Activated T-helper 1 cell treated with Interleukin-2 at 50 U/mL for 16 hours (primary cell): ENCODE measurements at places on chromosomes 13 and 19.

DNA sequence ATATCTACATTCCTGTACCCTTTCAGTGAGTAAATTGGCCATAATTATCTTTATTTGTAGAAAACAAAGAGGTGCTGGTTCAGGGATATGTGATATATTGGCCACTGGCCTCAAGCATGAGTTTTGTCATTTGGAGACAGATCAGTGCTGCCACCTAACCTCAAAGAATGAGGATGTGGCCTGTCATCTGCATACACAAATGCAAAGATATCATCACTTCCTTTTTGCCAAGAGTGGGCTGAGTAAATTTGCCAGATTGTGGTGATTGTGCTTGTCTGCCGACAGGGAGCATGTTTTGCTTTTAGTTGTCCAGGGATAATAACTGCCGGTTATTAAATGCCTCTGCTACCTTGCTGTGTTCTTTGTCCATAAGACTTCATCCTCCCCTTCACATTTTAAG lies 44.2 kb downstream of the WASF3 start:
- no peak for DNase-seq

GRCh38 chr19:33413868-33414666 lies 40.6 kb downstream of the CEBPG start:
- DNase-seq, result no peak

DNA sequence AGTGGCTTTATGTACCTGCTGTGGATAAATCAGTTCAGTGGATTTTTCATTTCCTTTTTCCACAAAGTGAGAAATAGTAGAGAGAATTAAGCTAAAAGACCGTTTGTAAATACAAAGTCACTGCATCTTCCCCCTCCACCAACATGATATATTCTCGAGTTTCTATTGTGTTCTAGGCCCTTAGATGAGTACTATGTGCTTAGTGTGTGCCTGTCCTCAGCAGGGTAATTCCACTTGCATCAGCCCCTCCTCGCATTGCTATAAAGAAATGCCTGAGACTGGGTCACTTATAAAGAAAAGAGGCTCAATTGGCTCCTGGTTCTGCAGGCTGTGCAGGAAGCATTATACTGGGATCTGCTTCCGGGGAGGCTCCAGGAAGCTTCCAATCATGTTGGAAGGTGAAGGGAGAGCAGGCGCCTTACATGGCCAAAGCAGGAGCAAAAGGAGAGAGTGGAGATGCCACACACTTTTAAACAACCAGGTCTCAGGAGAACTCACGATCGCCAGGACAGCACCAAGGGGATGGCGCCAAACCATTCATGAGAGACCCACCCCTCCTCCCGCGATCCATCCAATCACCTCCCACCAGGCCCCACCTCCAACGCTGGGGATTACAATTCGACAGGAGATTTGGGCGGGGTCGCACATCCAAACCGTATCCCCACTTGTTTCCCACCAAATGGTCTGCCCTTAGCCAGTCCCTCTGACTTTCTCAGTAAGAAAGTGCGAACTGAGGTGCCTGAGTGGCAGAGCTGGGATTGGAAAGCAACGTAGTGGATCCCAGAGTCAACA lies 102.3 kb upstream of the ABCC4 start:
- no peak for DNase-seq

DNA sequence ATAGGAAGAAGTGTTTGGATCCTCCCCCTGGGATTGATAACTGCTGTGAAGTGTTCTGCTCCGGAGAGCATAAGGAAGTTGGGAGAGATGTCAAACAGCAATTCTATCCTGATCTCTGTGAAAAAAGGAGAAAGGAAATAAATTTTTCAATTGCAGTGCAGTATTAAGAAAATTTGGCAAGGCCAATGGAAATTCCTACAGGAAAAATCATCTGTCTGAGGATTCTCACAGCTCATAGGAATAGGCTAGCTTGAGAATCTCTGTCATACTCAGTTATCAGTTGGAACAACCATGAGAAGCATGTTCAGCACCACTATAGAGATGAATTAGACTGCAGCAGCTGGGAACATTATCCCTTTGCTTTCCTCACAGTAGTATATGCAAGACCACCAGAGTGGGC lies 1238.9 kb upstream of the MIR17HG start:
- no peak for DNase-seq

GRCh38 chr13:110771194-110771593 lies 57.7 kb downstream of the ING1 start:
- DNase-seq, result no peak

DNA sequence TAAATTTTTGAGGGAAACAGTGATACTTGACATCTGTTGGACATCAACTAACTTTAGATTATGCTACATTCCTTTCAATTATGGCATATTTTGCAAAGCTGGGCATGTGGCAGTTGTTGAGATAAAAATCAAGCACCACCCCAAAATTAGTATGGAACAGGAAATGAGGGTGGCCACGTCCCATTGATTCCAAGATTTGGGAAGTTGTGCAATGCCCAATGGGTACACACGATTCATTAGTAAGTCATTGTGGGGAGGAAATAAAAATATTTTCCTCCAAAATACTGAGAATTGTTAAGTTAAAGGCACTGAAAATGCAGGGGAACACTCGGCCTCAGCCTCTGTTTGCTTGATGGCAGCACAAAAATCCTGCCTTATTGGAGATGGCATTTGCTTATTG lies 7.6 kb downstream of the ERICH6B start:
- DNase-seq, result no peak

DNA sequence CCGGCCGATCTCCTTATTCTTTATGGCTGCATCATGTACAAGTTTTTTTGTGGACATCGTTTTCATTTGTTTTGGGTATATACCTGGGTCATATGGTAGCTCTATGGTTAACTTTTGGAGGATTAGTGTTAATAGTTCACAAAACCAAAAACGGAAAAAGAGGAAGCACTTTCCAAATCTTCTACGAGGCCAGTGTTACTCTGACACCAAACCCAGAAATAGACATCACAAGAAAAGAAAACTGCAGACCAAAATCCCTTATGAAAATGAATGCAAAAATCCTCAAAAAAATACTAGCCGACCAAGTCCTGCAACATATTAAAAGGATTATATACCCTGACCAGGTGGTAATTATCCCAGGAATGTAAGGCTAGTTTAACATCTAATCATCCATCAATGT lies 29.8 kb downstream of the ADGRE2 start:
- DNase-seq, result no peak

GRCh38 chr13:97226788-97227627 lies 4.9 kb downstream of the MBNL2 start:
- no peak for DNase-seq

DNA sequence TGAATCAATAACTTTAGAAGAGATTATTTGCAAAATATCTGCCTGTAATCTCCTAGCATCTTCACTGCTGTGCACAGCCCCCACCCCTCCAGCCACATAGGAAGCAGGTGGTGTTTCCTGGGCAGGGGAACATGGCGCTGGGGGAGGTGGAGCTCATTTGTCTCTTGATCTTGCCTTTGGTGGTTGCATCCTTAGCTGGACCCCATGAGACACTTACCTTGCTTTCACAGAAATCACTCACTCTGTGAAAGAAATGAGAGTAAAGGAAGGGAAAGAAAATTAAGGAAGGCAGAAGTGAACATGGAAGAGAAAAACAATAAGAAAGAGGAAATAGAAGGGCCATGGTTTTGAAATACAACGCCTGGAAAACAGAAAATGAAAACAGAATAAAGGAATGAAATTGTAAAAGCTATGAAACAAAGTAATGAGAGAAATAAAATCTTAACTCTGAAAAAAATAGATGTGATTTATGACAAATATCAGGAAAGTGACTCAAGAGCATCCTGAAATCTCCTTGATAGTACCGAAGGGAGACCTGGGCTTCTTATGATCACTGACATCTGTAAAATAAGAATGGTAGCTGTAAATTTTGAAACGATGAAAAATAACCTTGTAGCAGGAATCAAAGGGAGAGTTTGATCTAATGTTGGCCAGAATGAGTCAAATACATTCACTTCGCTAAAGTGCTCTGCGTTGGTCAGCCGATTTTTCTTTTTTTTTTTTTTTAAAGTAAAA lies 17.2 kb upstream of the RNASEH2B start:
- DNase-seq, result no peak

DNA sequence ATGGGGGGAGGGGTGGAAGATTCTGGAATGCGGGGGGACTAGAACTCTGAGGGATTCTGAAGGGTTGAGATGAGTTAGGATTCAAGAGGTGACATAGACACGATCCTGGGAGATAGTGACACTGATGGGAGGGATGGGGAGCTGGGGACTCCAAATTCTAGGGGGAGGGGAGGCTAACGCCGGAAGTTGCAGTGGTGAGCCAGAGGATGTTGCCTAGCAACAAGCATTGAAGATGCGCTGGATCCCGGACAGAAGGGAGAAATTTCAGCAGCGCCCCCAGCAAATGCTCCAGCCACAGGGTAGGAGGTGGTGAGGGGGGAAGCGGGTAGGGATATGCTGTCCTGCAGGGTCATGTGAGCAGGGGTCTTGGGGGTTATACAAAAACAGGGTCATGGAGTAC lies 6.9 kb upstream of the LTBP4 start:
- no peak for DNase-seq

DNA sequence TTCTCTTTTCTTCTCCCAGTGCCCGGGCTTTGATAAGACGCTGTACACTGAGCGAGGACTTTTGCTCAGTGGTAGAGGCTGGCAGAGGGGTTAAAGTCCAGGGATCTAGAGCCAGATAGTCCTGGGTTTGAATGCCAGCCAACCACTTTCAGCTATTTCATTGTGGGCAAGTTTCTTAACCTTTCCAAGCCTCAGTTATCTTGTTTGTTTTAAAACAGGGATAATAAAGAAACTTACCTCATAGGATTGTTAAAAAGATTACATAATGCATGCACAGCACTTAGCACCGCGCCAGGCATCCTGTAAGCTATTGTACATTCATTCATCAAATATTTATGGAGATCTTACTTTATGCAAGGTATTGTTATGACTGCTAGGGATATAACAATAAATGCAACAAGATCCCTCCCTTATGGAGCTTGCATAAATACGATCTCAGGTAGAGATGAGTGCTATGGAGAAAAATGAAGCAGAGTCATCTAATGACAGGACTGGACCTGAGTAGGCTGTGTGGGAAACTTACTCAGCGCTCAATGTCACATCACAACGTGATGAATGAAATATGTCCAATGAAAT lies 70.8 kb downstream of the LNX2 start:
- no peak for DNase-seq

DNA sequence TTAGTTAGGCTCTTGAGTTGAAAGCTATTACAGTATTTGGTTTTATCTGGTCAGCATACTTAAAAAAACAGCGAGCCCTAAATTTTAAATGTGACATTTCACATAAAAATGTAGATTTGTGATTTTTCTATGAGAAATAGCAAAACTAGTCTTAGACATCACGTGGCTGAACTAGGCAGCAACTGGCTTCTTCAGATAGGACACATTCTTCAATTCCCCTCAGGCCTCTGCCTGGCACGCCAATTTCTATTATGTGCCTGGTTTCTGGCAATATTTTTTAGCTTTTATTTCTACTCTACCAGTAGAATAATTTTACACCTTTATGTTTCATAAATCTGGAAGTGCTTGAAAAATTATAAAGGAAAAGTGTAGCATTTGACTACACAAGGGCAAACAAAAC lies 433.7 kb downstream of the DIAPH3 start:
- no peak for DNase-seq

DNA sequence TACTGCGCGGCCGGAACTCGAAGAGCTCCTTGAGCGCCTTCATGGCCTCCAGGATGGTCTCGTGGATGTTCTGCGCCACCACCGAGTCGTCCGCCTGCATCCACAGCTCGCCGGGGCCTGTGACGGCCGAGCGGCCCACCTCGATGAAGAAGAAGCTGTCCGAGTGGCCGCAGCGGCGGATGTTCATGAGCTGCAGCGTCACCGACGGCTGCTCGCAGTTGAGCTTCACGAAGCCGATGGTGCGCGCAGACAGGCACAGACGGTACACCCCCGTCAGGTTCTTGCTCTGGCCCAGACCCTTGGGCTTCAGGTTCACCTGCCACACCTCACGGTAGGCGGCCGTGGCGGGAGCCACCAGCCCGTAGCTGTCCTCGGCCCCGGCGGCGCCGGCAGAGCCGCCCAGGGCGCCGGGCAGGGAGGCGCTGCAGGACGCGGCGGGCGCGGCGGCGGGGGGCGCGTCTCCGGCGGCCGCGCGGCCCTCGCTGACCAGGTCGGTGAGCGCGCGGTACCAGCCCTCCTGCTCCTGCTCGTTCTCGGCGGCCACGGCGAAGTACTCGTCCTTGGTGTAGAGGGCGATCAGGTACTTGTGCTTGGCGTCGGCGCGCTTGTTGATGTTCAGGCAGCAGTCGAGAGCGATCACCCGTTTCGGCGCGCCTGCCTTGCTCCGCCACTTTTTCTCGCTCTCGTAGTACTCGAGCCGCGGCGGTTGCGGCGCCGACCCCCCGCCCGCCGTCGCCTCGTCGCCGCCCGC lies 1.1 kb downstream of the IRS2 start:
- DNase-seq, result no peak

DNA sequence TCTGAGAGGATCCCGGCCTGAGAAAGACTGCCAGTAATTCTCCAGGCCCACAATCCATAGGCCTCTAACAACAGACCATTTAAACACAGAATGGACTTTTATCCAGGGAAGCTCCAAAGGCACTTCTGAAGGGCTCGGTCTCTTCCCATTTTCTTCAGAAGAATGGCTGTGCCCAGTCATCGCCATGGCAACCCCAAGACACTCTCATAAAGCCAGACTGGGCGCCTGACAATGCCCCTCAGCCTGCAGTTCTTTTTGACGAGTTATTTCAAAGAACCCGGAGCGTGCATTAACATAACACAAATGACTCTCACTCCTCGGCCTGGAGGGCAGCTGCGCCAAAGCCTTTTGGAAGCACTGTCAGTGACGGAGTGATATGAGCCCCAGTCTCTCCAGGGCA lies 61.0 kb downstream of the RASA3 start:
- no peak for DNase-seq

- DNase-seq, result no peak
Measured at GRCh38 chr13:30806784-30807183, 71.4 kb downstream of the ALOX5AP start.

DNA sequence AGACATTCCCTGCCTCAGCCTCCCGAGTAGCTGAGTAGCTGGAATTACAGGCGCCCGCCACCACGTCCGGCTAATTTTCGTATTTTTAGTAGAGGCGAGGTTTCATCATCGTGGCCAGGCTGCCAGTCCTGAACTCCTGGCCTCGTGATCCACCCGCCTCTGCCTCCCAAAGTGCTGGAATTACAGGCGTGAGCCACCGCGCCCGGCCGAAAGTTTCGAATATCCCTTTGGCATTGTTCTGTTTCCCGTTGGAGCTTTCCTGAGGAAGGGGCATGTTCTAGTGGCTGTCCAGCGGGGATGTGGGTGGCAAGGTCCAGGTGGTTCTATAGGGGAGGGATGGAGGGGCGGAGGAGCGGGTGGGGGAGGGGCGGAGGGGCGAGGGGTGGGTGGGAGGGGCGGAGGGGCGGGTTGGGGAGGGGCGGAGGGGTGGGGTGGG lies 2.1 kb upstream of the BSG start:
- DNase-seq, result no peak

- DNase-seq, result no peak
Measured at GRCh38 chr13:88063741-88064140, 392.6 kb downstream of the SLITRK5 start.

- DNase-seq, result no peak
Measured at GRCh38 chr19:11420429-11421370, 1.6 kb upstream of the RGL3 start.
